ENCODE measurements at places on chromosomes 1 and 21.

DNA sequence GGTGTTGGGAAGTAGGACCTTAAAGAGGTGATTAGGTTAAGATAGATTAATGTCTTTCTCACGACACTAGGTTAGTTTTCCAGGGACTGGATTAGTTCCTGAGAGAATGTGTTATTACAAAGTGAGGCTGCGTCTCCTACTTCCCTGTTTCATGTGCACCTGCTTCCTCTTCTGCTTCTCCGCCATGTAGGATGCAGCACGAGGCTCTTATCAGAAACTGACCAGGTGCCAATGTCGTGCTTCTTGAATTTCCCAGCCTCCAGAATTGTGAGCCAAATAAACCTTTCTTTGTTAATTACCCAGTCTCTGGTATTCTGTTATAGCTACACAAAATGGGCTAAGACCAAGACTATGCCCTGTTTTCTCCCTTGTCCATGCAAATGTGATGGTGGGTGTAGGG is 152.2 kb upstream of the LMO4 start:
- DNase-seq = no peak

- no peak for DNase-seq
Measured at GRCh38 chr1:241532162-241532531, at the start of gene KMO. Gene KMO, plus strand, starts transcription at chr1:241532378. Its CDS starts 67 bp downstream, at chr1:241532445.

- no peak for DNase-seq
Measured at GRCh38 chr1:44526295-44527073, 121.4 kb downstream of the RNF220 start.

DNA sequence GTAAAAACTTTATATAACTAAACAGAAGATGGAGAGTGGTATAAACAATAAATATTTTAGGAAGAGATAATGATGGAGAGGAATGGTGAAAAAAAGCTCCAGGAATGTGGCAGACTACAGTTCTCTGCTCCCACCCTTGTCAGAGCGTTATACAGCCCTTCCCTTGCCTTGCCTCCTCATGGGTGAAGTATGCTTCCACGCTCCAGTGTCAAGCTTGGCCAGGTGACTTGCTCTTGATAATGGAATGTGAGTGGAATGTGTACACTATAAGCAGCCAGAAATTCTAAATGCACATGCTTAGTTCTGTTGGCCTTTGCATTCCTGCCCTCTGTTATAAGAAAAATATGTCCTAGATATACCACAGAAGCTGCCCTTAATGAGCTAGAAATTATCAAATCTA is 24.7 kb upstream of the POGK start:
- no peak for DNase-seq

DNA sequence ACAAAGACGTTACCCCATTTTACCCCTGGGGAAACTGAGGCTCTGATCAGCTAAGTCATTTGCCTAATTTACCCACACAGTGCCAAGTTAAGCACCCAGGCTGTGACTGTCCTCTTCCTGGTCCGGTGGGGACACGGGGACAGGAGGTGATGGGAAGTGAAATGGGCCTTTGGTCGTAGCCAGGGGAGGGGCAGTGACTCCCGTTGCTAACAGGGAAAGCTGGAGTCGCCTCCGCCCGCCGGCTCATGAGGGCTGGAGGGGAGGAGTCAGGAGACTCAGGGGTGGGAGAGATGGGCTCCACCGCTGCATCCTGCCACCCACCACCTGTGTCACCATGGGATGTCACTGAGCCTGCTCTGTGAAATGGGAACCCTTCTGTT is 139.3 kb downstream of the PGBD5 start:
- DNase-seq = no peak

DNA sequence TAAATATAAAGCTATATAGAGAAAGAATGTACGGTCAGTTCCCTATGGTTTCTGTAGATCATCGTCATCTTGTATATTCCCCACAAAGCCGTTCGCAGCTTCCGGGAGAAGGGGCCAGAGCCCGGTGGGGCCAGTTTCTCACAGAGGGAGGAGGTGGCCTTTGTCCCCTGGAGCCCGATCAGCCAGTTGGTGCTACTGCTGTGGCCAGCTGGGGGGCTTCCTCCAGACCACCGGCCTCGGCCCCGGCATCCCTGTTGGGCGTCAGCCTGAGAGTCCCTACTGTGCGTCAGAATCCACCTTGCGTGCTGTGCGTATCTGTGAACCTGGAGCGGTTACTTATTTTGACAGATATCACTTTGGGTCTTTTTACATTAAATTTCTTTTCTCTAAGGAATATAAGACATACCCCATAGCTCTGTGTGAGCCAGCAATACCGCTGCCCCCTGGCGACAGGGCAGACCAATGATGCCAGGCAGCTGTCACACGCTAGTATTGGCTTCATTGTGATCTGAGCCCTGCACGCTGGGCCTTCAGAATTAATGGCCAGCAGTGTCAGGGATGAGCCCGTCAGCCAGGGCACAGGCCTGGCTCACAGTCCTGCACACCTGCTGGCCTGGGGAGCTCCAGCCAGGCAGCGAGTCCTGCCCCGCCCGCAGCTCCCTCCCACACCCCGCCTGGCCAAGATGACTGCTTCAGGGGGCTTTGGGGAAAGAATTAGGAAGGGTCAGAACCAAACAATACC is 145.9 kb downstream of the PGBD5 start:
- no peak for DNase-seq

DNA sequence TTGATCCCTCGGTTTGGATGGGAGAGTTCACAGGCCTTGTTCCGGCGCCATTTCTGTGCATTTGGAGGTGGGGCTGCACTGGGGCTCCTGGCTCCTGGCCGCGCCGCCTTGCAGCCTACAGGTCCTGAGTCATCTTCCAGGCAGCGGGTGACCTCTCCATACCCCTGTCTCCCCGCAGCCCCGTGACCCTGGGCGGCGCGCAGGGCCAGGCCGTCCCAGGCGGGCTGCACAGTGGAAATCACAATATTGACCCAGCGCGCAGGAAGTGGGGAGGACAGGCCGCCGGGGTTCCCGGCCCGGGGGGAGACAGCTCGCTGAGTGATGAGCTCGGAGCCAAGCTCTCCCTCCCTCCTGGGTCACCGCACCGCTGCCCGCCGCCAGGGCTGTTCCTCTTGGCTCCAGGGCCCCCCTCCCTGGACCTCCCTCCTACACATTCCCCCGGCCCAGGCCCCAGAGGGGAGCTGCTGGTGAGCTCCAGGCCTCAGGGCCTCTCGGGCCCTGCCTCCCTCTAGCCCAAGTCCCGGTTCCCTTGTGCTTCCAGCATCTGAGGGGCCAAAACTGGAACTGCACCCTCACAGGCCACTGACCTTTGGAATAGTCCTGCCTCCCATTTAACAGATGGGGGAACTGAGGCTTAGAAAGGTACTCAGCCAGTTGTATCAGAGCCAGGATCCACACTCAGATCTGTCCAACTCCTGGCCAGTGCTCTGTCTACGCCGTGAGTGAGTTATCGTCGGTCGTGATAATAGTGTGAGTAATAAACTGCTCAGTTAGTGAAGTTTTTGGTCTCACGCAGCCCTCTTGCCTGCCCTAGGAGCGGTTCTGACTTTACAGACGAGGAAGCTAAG is 142.9 kb upstream of the WNT4 start:
- DNase-seq = no peak

DNA sequence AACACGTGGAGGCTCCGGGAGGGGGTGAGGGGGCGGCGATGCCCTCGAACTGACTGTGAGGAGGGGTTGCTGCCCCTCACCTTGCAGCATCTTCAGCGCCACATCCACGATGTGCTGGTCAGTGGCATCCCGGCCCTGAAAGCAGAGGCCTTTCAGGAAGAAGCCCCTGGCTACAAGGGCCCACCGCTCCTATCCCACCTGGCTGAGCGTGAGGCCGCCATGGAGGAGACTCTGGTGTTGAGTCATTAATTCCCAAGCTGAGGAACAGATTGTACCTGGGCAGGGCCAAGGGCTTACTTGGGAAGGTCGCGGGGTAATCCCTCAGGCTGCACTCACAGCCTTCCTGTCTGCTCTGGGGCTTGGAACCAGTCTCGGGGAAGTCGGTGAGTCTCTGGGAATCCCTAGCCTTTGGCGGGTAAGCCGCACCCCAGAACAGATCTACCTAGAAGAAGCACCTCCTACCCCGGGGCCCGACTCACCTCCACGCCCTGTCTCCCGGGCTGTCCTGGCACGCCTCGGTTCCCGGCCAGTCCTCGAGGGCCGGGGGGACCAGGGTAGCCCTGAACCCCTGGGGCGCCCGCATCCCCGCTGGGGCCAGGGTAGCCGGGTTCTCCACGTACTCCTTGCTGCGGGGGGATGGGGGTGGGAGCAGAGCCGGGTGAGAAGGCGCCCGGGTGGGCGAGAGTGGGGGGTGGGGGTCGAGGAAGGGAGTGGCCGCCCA is 13.9 kb downstream of the COL9A2 start:
- no peak for DNase-seq

DNA sequence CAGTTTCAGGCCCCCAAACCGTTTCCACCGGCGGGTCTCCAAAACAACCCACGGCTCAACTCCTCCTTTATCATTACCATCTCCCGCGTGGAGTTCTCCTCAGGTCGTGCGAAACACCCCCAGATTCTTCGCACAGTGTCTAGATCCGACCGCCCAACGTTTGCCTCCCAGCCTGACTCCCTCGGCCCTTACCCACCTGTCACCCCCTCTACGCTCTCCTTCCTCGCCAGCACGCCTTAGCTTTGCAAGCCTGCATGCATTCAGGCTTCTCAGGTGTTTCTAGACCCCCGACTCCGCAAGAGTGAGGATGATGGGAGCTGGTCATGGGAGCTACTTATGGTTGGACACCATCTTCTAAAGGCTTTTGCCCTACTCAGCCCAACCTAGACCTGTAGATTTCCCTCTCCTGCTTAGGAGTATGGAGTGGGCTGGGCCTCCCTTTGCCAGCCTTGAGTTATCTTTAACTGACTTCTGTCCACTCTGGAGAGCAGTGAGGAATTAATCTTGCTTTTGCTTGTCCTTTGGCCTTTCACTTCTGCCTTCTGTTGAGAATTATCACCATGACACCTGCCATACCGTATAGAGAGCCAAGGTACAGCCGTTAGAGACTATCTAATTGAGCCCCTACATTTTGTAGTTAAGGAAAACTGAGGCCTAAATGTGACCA is 865 bp downstream of the ATP5IF1 start:
- no peak for DNase-seq

- peak; percentile 53 for DNase-seq
Measured at GRCh38 chr1:43414634-43415223, 25.0 kb downstream of the SZT2 start.

Data from HTR-8/SVneo (cell line).